ENCODE measurements at places on chromosomes 2 and 18.

- DNase-seq, result no peak
Observed at GRCh38 chr2:174856447-174856846, 92.2 kb upstream of the CHRNA1 start.

DNA sequence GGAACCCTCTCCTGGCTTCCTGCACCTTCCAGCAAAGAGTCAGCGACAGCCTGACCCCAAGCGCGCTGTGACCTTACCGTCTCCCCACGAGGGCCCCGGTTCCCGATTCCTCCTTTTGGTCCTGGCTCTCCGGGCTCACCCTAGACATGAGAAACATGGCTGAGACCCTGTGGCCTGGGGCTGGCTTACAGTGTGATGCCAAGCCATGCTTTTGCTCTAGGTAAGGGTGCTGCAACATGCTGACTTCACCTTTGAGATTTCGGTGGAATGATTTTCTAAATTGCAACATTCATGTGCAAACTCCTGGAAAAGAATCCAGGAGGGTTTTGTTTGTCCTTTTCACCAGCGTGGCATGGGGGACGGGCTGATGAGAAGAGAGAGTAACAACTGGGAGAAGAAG lies 63.9 kb downstream of the COL6A3 start:
- no peak for DNase-seq

DNA sequence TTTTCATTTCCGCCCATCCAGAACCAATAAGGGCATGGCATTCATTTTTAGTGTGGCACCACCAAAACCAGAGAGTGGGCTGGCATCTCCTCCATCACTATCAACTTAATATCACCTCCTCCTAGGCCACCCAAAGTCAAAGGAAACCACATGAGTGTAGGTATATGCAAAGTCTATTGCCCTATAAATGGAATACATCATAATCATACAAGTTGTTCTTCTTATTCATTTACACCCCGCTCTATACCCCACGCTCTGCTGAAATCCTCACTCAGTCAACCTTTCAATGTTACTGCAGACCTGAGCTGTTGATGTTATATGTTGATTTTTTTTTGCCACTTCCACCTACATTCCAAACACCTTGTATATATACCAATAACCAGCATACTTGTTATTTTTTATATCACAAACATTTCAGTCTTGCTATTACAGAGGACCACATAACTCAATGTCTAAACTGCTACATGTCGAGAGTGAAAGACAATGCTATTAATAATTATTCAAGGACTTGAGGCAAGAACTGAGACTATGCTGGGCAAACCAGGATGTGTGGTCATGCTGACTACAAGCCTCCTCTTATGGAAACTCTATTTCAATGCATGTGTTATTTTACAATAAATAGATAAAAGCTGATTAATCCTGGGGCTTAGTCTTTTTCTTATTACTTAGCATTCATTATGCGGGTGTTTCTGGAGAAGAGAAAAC lies 466.5 kb upstream of the ID2 start:
- DNase-seq, result peak; percentile 42

DNA sequence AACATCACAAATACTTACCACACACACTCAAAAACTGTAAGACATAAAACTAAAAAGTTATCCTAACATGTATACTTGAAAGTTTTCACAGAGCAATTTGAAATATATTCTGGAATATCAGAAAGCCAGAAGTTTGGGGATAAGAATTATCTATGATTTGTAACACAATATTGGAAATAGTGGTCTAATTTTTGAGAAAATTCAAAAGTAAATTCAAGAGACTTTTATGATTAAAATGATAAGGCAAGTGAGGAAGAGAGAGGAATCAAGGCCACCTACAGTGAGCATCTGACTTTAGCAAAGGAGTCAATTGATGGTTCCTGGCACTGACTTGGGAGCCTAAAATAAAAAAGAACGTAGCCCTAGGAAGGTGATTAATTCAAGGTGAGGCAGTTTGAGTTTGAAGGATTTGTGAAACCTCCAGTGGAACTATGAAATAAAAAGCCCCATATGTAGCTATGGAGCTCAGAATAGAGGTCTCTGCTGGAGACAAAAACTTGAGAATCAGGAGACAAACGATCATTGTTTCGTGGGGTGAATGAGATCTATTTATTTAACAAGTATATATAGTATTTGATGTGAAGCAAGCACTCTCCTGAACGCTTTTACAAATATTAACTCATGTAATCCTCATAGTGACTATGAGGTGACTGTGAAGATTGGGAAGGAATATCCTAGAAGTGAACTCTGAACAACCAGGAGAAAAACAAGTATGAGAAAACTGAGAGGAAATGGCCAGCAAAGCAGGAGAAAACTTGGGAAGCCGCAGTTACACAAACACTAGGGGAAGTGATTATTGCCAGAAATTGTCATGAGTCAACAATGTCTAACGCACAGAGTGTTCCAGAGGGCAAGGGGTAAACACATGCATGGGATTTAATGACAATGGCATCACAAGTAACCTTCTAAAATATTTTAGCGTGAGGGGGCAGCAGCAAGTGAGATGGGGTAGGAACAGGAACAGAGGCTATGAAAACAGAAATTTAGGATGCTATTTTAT lies 12.8 kb downstream of the TFPI start:
- no peak for DNase-seq

- DNase-seq, result no peak
Observed at GRCh38 chr18:75198036-75198435, 10.9 kb downstream of the PTGR3 start.

GRCh38 chr2:39139511-39140237 lies 18.8 kb upstream of the SOS1 start:
- no peak for DNase-seq

DNA sequence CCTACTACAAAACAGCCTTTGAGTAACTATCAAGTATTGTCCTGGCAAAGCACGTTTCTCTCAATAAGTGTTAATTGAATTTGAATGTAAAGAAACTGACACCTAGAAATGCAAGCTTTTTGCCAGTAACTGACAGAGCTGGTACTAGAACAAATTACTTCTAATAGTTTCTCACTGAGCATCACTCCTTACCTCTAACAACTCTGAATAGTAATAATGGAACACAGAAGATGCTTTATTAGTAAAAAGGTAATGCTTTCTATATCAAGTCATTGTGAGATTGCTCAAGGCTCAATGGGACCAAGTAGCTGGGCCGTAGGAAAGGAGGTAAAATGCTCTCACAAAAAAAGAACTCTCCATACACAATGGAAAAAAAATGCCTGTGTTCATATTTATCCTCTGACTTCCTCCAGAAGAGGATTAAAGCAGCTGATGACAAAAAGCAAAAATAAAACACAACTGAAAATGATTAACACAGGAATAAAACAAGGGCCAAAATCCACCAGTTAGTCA lies 11.8 kb downstream of the RASGRP3 start:
- no peak for DNase-seq

- peak; percentile 89 for DNase-seq
Observed at GRCh38 chr2:25521665-25522387, 151.6 kb downstream of the DTNB start.

DNA sequence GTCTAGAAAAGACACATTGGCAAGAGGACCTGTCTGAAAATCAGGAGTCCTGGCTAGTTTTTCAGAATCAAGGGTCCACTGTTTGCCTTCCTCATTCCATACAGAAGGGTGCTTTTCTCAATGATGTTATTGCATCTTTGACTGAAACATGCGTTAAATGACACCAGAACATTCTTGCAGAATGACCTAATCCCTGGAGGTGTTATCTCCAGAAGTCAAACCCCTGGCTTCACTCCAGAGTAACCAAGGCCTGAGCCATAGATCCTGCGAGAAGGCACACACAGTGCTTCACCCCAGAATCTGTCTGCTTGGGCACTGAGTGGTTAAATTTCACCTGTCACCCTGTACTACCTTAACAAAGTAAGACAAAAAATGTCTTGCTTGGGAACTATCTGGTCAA lies 1055.2 kb upstream of the FANCL start:
- no peak for DNase-seq

DNA sequence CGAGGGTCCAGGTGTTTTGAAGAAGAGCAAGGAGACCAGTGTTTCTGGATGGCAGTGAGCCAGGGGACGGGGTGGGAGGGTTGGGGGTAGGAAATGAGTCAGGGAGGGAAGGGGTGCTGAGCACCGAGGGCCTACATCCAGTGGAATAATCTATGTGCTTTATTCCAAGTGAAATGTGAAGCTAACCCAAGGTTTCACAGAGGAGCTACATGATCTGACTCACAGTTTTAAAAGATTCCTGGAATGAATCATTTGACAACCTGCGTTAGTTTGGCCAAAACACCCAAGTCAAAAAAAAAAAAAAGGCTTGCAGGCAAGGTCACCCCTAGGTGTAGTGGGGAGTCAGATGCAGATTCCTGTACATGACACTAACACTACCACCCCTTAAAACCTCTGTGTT lies 419.7 kb upstream of the MEX3C start:
- DNase-seq, result no peak

All from activated CD4-positive, alpha-beta T cell treated with anti-CD3 and anti-CD28 coated beads, Interleukin-2, amount 10 ng/mL, durations not matched to agents 24 days and 14 days (primary cell).